ENCODE measurements at places on chromosomes 16 and 17.

GRCh38 chr17:46122486-46122871 is 70.8 kb downstream of the KANSL1 start:
- no peak for DNase-seq

- no peak for DNase-seq
These were observed 26.5 kb downstream of the HELZ start for GRCh38 chr17:67218385-67218950.

GRCh38 chr16:26118575-26118974 is 426.8 kb downstream of the HS3ST4 start:
- no peak for DNase-seq

DNA sequence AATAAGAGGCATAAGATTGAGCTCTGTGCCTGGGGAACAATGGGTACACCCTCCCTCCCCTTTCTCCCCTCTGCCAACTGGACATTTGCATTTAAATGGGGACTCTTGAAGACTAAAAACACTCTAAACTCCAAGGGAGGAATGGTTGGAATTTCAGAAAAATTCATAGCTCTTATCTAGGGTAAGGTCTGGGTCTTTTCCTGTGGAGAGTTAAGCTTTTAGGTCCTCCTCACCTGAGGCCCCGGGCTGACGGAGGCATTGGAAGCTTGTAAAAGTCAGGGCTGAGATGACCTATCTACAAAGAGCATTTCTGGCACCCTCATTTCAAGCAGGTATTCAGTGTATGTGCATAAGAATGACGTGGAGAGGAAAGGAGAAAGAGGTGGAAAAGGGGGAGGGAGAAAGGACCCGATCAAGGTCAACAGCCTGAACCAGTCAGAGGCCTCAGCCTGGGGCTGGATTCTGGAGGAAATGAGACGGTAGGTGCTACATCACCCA is 78.0 kb downstream of the RAP1GAP2 start:
- no peak for DNase-seq

All from GM04504 (cell line).